Upper lobe of right lung (tissue), 1 donor: ENCODE measurements at places on chromosomes 4 and X. TPM values are rescaled to one million over a fixed set of nuclear protein-coding genes. Genes with fewer than 3 reads are reported as not detected.

- no peak for DNase-seq
Measured at GRCh38 chrX:136146614-136147314, 569 bp upstream of the FHL1 start.

DNA sequence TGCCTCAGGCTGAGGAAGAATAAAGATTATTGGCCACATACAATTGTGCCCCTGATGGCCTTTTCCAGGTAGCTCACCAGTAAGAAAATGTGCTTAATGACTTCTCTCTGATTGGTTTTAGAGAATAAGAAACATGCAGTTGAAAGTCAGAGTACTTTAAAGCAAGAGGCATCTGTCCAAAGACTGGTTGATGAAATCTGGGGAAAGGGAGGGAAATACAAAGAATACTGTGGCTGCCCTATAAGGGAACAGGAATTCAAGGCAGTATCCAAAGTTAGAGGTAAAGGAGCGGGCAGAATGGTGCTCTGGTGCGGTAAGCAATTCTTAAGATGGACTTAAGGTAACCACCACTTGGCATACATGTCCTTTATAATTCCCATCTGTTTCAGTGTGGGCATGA, 11.4 kb downstream of the PBDC1 start:
- no peak for DNase-seq

DNA sequence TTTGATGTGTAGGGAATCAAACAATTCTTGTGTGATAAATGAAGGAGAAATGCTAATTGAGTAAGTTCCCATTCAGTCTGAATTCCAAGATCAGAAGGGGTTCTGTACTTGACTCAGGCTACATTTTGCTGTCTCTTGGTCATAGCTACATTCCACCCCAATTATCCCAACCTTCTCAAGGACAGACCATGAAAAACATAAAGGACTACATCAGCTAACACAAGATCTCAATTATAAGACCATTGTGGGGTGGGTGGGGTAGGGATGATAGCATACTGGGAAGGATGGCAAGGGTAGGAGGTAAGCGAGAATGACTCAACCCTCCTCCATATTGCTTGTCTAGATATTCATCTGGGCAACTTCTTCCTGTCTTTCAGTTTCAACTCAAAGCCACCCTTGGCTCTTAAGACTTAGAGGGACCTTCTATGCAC, 87.4 kb upstream of the ETNPPL start:
- DNase-seq = no peak

DNA sequence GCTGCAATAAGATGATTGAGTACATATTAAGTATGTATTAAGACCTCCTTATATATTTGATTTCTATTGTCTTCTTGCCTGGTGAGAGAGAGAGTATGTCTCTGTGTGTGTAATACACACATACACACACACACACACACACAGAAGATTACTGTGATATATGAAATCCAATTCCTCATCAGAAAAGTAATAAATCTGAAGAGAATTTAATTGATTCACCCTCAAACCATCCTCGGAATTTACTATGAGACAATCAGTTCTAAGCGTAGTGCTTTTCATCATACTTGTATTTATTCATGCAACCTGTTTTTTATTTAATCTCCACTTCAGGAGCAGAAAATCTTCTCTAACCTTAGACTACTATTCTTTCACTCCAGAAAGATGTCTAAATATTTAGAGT, 62.3 kb upstream of the TLL1 start:
- DNase-seq = no peak

DNA sequence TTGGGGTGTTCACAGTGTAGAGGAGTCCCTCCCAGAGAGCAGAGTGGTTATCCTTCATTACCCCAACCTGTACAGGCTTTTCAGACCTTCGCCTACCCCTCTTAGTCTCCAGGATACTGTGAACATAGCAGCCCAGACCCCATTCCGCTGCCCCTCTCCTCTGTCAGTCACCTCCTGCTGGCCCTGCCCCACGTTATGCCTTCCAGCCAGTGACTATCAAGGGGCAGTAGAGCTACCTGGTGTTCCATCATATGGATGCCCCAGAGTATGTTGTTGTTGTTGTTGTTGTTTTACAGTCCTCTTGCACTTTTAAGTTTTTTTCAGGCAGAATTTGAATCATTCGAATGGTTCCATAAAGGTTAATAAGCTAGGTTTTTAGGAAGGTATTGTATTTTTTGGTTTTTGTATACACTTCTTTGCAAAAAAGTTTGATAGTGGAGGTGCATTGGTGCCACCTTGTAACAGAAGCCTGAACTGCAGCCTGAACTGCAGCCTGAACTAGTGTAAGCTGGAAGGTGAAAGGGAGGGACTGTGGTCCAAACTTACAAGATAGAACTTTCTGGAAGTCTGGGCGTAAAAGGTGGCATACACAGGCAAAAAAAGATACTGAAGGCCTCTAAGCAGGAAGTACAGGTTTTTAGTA, 101.4 kb upstream of the RAB40AL start:
- no peak for DNase-seq

DNA sequence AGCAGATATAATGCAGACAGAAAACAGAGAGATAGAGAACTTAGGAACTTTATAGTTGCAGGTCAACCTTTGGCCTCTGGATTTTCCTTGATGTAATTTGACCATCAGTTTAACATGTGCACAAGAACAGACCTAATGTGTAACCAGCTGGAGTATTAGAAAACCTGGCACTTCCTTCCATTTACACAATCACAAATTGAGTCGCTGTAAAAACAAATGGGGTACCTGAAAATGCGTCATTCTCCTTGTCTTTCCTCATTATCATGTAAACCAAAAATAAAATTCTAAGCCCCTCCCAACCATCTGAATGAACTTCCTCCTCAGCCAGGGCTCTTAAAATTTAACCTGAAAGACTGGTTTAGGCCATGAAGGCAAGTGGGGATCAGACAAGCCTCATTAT, 358.4 kb upstream of the MAGEB16 start:
- DNase-seq = no peak

DNA sequence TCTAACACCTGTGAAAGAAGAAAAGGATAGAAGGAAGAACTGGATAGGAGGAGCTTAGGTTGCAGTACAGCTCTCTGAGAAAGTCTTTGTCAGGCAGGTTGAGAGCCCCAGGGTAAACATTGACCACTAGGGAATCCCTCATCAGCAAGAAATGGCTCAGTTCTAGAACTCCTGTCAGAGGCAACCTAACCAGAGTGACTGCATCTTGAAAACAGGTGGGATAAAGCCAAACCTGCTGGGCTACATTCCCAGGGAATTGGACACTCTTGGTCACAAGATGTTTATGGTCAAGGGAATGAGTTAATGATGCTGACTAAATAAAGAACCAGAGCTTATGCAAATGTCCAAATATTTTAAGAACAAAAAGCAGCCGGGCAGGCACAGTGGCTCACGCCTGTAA, 108.3 kb upstream of the MED14 start:
- DNase-seq = no peak

GRCh38 chr4:39568805-39569204, 41.6 kb upstream of the UGDH start:
- no peak for DNase-seq

DNA sequence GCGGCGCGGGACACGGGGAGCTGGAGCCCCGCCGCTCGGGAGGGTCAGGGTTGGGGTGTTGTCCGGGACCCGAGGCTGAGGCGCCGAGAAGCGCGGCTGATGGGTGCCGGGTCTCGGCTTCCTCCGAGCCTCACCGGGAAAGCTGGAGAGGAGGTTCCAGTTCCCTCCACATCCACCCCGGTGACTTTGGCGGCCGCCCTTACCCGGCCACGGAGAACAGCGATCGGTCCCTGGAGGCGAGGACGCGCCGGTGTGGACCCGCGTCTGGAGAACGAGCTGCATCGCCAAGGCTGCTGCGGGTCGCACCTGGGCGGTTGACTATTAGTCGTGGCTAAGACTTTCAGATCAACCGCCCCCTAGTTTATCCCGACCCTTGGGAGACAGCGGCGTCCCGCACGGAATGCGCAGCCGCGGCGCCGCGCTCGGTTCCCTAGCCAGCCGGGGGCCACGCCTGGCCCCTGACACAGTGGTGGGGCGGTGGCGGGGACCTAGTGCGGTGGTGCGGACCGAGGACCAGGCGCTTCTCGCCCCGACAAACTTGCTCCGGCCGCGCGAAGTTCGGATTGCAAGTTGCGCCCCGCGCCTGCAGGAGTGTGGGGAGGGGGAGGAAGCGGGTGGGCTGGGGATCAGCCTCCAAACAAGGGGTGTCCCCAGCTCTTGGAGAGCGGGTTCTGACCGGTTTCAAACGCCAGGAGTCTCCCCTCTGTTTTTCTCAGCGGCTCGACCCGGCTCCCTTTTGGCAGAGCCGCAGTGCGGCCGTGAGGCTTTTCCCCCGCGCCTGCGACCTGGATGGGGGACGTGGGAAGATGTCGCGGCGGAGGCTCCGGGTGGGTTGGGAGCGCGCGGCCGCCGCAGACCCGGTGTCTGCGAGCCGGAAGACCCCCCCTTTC, 568 bp downstream of the FHDC1 start:
- DNase-seq = peak; percentile 77

DNA sequence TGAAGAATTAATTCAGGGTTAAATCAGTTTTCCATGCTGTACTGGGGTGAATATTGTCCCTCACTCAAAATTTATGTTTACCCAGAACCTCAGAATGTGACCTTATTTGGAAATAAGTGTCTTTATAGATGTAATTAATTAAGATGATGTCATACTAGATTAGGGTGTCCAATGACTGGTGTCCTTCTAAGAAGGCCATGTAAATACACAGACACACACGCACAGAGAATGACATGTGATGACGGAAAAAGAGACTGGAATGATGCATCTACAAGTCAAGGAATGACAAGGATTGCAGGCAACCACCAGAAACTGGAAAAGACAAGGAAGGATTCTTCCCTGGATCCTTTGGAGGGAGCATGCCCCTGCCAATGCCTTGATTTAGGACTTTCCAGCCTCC, 84.6 kb upstream of the GPR34 start:
- no peak for DNase-seq

GRCh38 chr4:83269256-83269655, 15.3 kb downstream of the COQ2 start:
- no peak for DNase-seq

GRCh38 chrX:68842781-68843581, 14.2 kb downstream of the EFNB1 start:
- DNase-seq = peak; percentile 66

- DNase-seq = no peak
Measured at GRCh38 chr4:148152868-148153625, 289.2 kb downstream of the NR3C2 start.

GRCh38 chr4:8242782-8243560, 26.6 kb upstream of the HTRA3 start:
- DNase-seq = no peak

GRCh38 chr4:38111717-38112116, 151.5 kb downstream of the PTTG2 start:
- no peak for DNase-seq

DNA sequence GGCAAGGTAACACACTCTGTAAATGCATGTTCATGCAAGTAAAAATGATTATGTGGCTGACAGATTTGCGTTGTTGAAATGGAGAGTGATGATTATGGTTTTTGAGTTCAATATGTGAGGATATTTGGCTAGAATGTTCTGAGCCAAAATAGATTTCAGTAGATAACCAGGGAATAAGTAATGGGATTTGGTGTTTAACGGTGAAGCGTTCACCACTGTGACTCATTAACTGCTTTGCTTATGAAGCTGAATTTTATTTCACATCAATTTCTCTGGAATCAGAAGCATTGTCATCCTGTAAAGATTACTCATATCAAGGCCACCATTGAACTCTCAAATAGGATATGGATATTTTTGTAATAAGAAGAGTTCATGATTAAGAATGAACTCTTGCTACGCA, 11.7 kb downstream of the AFP start:
- no peak for DNase-seq

DNA sequence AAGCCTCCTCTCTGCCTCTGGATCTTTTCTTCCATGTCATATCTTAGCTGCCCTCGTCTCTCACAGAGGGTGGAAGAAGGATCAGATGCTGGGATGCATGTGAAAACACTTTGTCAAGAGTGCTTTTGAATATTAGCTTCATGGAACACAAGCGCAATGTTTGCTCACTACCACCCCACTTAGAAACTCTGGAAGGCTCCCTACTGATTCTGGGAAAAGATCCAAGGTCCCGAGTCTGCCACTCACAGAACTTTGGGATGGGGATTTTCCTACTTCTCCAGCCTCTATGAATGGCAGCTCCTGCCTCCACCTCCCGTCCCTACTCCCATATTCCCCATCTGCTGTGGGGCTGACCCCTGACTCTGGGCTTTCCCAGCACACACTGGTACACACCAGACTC, 40.2 kb upstream of the CRMP1 start:
- DNase-seq = no peak

DNA sequence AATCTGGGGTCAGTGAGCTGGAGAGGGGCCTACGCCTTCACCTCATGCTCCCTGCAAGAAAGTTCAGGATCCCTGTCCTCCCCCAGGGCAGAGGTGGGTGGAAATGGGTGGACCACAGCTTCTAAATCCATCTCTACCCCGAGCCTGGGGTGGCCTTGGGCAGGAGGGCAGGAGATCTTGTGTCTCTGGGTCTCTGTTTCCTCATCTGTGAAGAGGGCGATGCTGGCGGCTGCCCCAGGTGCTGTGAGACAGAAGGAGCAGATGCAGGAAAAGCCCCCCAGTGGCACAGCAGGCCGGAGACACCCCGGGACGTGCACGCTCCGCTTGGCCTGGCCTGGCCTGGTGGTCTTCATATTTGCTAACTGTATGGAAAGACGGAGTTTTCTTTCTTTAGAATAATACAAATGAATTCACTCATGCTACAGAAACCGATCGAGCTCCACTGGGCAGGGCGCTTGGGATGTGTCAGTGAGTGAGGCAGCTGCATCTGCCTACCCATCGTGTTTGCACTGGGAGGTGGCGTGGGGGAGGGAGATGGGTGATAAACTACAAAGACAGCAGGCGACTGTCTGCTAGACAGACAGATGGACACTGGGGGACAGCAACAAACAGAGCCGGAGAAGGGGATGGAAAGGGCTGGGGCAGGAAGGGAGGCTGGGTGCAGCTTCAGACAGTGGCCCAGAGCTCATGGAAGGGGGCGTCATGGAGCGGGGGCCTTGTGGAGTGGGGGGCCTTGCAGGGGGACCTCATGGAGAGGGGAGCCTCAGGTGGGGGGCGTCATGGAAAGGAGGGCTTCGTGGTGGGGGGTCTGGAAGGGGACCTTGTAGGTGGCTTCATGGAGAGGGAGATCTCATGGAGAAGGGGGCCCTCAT, 136.2 kb downstream of the CPZ start:
- peak; percentile 47 for DNase-seq

GRCh38 chr4:2259541-2260343, 2.2 kb downstream of the MXD4 start:
- peak; percentile 56 for DNase-seq

UGT2B15 gene
- not detected for total RNA-seq

CXorf49B gene
- not detected for total RNA-seq

FAM193A gene
- 28.9 TPM for total RNA-seq

CFP gene
- total RNA-seq = 14.9 TPM

REST gene
- 39.0 TPM for total RNA-seq

BEX1 gene
- total RNA-seq = 1.0 TPM

UTP14A gene
- 12.9 TPM for total RNA-seq

NDNF gene
- total RNA-seq = 201 TPM

HSFX2 gene
- total RNA-seq = not detected

NLGN3 gene
- 0.69 TPM for total RNA-seq

ZNF711 gene
- total RNA-seq = 1.8 TPM

CYLC1 gene
- not detected for total RNA-seq

NDST4 gene
- not detected for total RNA-seq

FGF5 gene
- not detected for total RNA-seq

MAP7D2 gene
- total RNA-seq = 0.26 TPM

ART3 gene
- total RNA-seq = not detected

TLR3 gene
- 28.5 TPM for total RNA-seq
